SK-N-SH treated with all-trans-retinoic acid at 6 μM for 48 hours (cell line): ENCODE measurements at places on chromosomes 12 and 14.

GRCh38 chr14:42513837-42514236, 907.2 kb downstream of the LRFN5 start:
- ATAC-seq, result no peak

DNA sequence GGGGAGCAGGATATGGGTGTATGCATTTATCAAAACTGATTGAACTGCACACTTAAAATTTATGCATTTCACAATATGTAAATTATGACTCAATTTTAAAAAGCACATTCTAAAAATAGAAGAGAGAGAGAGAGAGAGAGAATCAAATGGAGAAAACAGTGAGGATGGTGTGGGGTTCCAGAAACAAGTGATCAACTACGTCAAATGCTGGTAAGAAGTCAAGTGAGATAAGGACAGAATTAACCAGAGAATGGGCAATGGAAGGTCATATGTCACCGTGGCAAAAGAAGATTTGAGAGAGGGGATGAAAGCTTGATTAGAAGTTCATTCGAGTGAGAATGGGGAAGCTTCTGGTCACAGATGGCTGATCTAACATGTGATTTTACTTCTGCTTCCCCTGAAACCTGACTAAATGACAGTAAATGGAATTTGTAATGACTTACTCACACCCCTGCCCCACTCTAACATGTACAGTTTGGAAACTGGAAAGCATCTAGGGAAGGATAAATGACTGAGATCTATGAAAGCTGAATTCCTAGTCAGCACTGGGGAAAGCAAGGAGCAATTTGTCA, 276.5 kb upstream of the AMIGO2 start:
- ATAC-seq, result no peak

GRCh38 chr12:3145033-3145432, 67.9 kb downstream of the TSPAN9 start:
- ATAC-seq, result no peak

DNA sequence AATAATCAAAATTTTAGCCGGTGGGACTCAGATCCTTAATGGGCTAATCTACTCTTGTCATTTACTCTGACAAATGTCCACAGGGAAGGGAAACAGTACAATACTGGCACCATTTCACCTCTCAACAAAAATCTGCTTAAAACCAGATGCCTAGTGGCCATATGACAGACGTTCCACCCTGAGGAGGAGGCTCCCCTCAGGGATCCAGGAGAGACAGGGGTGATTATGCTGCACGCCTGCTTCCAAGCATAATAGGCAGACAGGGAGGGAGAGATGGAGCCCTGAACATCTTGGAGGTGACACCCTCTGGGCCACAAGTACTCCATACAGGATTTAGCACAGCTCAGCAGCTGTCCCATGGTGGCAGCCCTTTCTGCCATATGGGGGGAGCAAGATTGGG, 24.8 kb upstream of the AKAP6 start:
- no peak for ATAC-seq

DNA sequence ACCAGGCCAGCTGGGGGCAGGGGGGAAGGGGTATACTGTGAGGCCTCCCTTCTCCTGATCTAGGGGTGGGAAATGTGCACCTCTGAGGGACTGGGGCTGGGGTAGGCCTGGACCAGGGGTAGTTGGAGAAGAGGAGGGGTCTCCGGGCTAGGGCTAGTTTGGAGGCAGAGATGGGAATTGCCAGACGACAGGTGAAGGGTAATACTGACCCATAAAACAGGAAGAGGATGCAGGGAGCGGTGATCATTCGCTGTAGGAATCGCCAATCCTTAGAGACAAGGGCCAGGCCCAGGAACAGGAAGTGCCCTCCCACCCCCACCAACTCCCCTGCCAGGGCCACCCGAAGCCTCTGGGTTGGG, 4.4 kb downstream of the SLC22A17 start:
- no peak for ATAC-seq

DNA sequence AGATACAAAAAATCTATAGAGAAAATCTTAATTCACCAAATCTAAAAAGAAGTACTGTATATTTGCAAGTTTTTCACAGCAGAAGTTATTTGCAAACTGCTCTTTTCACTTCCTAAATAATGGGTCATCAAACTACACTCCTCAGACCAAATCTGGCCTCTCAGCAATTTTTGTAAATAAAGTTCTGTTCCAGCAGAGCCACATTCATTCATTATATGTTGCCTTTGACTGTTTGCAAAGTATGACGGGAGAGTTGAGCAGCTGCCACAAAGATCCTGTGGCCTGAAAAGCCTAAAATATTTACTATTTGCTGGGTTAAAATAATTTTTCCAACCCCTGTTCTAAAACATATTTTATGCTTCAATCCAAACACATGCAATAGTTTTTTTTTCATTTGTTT, 1222.3 kb upstream of the SEL1L start:
- ATAC-seq, result no peak

GRCh38 chr14:91829511-91829910, 37.8 kb downstream of the TC2N start:
- no peak for ATAC-seq

GRCh38 chr12:108379823-108380222, 40.7 kb upstream of the CMKLR1 start:
- no peak for ATAC-seq

GRCh38 chr12:48780381-48781025, 8.4 kb downstream of the ADCY6 start:
- ATAC-seq, result peak; percentile 13

DNA sequence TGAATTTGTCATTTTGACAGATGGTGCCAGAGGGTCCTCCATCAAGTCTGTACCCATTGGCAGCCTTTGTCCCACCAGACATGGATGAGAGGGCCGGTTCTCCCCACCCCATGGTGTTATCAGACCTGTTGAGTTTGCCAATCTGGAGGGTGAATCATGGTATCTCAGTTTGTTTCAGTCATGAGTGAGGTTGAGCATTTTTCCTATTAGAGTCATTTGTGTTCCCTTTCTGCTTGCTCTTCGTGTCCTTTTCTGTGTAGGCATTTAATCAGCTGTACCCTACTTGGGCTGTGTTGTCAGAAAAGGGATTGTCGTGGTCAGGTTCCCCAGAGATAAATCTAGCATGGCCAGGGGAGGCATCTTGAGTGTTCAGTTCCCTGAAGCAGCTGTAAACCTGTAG, 30.5 kb downstream of the SLC24A4 start:
- no peak for ATAC-seq

- peak; percentile 61; the same call in 2 of the 3 replicates for ATAC-seq
Measured at GRCh38 chr12:82326905-82327503, 31.2 kb downstream of the CCDC59 start.

GRCh38 chr14:91410771-91411536, 6.7 kb downstream of the CCDC88C start:
- no peak for ATAC-seq
